Pons (tissue), 1 donor: ENCODE measurements at places on chromosomes 4 and X.

DNA sequence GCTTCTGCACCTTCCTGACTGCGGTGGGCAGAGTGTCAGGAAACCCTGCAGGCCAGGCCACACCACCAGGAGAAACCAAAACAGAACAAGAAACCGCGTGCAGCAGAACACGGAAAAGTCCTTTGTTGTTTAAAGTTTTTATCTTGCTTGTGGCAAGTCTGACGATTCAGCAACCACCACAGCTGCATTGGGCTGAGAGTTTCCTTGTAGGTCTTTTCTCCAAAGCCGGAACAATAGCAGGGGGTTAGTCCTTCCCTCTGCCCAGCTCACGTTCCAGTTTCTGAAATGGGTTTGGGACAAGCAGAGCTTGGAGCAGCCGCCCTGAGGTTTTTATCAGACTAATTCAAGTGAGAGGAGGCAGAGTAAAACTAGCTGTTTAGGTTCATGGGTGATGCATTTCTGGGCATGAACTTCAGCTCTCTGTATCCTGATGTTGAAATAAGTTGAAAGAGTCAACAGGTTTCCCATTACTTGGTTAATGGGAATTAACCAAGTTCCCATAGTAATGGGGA, 216.9 kb downstream of the PTTG2 start:
- peak; percentile 55 for DNase-seq

- no peak for DNase-seq
These were observed 141.3 kb upstream of the VCX3B start for GRCh38 chrX:8323356-8323755.

DNA sequence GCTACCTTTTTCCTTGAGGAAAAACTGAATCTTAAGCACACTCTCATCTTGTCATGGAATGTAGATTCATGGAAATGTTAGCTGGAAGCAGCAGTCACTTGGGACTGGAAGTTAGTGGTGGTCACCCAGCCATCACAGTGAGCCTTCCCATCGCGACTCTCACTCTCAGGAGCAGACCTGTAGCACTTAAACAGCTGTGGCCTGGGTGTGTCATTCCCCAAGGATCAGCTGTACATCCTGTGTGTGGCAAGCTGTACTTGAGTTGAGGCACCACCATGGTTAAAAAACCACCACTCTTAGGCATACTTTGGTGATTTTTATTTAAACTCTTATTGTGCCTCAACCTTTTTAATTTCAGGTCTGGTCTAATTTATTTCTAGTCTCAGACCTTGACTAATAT, 46.7 kb downstream of the JADE1 start:
- DNase-seq = no peak

DNA sequence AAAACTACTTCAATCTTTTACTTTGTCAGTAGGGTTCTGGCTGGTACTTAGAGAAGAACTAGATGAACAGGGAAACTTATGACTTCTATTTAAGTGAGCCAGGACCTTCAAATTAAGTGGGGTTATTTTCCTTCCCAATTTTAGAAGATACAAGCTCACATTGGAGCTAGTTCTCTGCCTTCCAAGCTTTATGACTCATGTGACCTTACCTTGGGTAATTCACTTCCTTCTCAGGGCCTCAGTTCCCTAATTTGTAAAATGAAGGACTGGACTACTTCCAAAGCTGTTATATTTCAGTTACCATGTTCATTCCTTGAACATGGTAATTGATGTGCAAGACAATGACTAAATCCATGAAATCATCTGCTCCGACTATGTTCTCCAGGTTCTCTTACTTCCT, 32.0 kb upstream of the DCX start:
- DNase-seq = peak; percentile 4

GRCh38 chr4:81562093-81562492, 90.4 kb upstream of the RASGEF1B start:
- peak; percentile 70 for DNase-seq

DNA sequence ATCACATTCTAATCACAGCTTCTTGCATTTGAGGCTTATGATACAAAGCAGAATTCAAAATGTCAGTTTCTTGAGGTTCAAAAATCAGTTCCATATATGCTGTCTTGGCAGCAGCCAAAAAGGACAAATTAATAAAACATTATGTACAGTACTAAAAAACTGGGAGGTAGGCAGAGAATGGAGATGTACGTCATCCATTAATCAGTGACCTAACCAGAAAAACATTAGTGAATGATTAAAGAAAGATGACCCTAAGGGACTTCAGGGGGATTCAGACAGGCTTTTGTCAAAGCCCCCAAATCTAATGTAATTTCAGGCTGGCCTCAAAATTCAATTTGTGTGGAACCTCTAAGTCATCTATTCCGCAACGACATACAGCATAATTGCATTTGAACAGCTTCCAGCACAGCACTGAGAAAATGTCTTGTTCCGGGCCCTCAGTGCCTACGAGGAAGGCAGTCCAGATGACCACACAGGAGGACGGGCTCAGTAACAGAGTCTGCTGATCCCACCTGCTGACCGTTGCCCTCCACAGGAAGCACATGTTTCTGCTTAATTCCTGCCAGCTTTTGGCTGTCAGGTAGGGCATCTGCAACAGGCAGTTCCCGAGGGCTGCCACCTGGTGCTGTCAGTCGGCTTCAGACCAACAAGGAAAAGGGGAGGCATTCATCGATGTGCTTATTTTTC, 83.8 kb upstream of the HHIP start:
- no peak for DNase-seq

- no peak for DNase-seq
These were observed 60.9 kb upstream of the MXD4 start for GRCh38 chr4:2322841-2323240.

DNA sequence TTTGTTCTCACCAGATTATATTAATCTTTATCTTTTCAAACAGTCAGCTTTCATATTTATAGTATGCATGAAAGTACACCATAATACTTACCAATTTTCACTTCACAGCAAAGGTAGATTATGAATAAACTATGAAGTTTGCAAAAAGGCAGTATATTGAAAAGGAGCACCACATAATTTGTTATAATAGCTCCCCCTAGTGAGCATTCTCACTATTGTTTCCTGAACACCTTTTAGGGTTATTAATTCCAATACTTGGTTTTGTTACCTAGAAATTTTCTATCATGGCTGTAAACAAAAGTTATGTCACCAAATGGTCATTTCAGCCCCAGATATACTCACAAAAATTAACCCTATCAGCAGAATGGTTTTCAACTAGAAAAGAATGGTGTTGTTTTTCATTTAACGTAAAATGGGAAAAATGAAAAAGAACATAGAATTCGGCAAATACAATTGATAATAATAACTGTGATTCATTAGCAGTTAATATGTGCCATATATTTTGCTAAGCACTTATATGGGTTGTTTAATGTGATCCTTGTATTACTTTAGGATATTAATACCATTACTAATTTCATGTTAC, 30.2 kb upstream of the NKX6-1 start:
- DNase-seq = peak; percentile 48

GRCh38 chr4:1808396-1808795, 15.3 kb downstream of the FGFR3 start:
- no peak for DNase-seq
